Left lung (tissue), 14 donors: ENCODE measurements at places on chromosomes 12 and 14. TPM values are rescaled to one million over a fixed set of nuclear protein-coding genes. Genes with fewer than 3 reads are reported as not detected.

Gene SLC6A12
- 1.2 TPM for polyA plus RNA-seq

Gene ANKRD33
- polyA plus RNA-seq: not detected

DNA sequence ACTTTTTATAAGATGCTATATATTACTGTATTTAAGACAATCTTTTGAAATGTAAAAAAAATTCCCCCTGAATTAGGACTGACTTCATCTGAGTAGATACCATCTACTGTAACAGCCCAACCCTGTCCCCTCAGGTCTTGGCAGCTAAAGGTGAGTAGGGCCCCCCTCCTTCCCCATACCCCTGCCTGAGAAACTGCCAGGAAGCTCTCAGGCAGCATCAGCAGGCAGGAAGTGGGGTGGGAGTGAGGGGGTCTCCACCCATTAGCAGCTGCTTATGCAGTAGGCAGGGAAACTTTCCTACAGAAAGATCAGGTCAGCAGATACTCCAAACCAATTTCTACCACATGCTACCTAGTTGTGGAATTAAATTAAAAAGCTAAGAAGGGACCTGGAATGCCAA, 62.5 kb downstream of the PAX9 start:
- DNase-seq: no peak

DNA sequence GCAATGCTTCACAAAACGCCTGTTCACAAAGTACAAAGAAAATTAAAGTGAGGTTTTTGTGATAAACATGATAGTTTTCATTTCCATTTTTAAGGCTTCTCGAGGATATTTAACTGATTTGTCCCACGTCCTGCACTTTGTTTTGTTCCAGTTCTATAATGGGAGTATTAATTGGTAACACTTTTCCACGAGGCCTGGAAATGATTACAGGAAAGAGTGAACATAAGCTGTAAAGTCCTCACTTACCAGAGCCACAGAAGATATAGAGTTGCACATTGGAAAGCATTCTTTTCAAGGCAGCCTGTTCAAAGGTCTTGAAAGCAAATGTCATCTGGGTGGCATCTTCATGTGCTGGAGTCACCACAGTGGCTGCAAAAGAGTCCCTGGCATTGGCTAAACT, 1236.6 kb downstream of the BCL11B start:
- DNase-seq: no peak

Gene TROAP
- polyA plus RNA-seq: 30.3 TPM

GRCh38 chr12:132435486-132436187, 54.3 kb upstream of the FBRSL1 start:
- no peak for DNase-seq

Gene MGP
- polyA plus RNA-seq: 102 TPM

Gene PTPN21
- 31.0 TPM for polyA plus RNA-seq

DNA sequence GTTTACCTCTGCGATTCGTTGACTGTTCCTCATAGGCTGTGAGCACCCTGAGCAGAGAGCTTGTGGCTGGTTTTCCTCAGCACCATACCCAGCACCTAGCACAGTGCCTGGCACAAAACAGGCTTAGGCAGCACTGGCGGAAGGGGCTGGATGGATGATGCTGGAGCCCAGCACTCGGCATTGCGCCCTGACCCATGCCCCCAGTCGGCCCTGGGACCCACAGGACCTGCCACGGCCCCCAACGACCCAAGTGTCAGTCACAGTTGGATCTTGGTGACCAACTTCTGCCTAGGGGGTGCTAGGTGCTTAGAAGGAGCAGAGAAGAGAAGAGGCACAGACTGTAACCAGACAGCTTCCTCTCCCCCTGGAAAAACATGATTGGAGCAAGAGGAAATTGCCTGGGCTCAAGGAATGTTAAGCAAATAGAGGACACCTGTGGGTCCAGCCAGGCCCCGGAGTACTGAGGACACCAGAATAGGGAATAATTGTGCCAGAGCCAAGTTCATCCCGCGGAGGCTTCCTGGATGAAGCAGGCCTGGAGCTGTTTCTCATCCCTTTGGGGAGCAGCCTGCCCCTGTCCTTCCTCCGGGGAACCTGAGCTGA, 31.5 kb downstream of the DEGS2 start:
- no peak for DNase-seq

GRCh38 chr12:65998536-65999530, 131.7 kb downstream of the LLPH start:
- no peak for DNase-seq
